ENCODE measurements at places on chromosomes 3 and 15.

- DNase-seq: peak; percentile 59
Observed at GRCh38 chr3:53102601-53103147, 27.6 kb downstream of the RFT1 start.

- DNase-seq: no peak
Observed at GRCh38 chr3:185292238-185292637, 38.4 kb upstream of the EHHADH start.

GRCh38 chr15:87711026-87711425 is 545.5 kb downstream of the NTRK3 start:
- DNase-seq: no peak

- no peak for DNase-seq
Observed at GRCh38 chr3:23372285-23372684, 169.2 kb downstream of the UBE2E2 start.

GRCh38 chr15:100973351-100974111 is 54.4 kb downstream of the LRRK1 start:
- no peak for DNase-seq

DNA sequence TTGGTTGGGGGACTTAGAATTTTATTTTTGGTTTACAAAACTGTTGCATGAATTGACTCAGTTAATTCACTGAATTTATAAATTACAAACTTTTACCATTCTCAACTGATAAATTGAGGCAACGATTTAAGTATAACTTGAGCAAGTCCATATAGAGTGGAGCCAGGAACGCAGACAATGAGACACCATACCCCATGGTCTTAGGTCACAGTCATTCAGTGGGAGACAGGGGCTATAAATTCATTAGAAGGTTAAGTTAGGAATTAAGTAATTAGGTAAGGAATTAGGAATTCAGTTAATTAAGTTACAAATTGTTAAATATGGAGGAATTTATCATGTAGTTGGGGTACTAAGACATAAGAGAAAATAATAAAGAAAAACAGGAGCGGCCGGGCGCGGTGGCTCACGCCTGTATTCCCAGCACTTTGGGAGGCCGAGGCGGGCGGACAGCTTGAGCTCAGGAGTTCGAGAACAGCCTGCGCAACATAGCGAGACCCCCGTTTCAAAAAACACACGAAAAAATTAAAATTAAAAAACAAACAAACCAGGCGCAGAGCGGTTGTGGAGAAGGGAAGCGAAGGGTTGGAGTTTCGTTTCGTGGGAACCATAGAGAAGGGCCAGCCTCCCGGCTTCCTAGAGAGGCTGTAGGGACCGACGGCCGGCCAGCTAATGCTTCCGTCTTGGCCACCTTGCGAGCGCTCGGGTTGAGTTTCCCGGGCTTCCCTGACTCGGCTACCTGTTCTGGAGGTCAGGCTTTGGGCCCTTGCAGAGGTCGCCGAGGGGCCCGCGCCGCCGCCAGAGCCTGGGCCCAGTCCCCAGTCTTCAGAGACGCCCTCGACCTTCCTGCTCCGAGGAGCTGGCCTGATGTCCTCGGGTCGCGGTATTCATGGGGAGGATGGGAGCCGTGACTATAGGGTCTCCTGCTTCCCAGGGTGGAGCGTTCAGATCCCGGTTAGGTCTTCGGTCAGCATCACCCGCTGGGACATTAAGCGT is at the start of gene ZNF619:
Gene ZNF619, plus strand, starts transcription at position 645 of the 993 bp plus-strand sequence. CDS start 858 bp downstream, outside the sequence.
- peak; percentile 70 for DNase-seq

GRCh38 chr15:45230245-45230965 is 21.6 kb upstream of the SLC28A2 start:
- DNase-seq: no peak

DNA sequence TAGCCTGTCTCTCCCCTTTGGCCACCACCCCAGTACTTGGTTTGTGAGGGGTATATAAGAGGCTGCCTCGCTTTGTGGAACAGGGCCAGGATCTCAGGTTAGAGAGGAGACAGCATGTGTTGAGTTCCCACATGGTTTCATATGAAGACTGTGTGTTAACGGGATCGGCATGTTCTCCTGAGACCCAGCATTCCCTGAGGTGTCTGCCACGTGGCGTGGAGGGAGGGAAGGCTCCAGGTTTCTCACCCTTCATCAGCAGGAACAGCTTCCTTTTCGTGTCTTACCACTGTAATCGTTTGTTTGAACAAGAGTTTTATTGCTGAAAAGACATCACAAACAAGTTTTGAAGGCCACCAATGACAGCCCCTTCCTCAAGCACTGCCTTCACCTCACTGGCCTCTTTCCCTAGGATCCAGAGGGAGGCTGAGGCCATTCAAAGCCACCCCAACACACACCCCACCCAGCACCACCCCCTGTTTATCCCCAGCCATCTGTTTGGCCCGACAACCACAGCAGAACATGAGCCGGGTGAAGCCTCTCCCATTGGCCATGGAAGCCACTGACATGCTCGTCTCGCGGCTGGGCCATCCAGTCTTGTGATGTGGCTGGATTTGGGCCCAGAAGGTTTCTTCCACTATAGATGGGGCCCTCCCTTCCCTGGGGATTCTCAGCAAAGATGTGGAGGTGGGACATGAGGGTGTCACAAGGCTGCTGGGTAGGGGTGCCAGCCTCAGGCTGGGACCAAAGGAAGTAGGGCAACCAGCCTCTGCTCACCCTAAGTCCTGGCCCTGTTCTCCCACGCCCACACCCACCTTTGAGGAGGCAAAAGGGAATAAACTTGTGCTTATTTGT is 10.0 kb downstream of the BHLHE40 start:
- peak; percentile 83 for DNase-seq

DNA sequence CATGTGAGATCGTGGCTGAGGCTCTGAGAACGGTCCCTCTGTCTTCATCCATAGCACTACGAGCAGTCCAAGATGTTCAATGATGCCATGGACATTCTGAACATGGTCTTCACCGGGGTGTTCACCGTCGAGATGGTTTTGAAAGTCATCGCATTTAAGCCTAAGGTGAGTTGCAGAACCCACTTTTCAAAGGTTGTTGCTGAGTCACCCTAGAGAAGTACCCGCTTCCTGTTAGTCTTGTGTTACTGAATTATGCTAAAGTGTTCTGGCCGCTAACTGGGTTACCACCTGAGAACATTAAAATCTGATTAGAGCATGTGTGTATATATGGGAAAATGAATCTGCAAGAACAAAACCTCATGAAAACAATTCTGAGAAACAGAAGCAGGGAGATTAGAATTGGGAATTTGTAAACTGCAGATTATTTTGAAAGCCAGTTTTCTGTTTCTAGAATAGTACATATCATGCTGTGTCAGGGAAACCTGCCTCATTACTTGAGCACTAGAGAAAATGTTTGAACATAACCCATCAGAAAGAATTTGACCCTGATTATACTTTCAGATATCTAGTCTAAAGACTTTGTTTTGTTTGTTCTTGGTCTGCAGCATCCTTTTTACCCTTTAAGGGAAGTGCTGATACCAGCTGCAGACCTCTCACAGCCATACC is 92.6 kb downstream of the CHDH start:
- DNase-seq: no peak

DNA sequence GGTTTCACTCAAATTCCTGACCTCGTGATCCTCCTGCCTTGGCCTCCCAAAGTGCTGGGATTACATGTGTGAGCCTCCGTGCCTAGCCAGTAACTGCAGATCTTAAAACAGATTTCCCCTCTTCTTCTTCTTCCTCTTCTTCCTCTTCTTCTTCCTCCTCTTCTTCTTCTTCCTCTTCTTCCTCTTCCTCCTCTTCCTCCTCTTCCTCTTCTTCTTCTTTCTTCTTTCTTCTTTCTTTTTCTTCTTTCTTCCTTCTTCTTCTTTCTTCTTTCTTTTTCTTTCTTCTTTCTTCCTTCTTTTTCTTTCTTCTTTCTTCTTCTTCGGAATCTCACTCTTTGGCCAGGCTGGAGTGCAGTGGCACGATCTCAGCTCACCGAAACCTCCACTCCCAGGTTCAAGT is 7.8 kb downstream of the USP3 start:
- no peak for DNase-seq

- peak; percentile 5 for DNase-seq
Observed at GRCh38 chr3:100737334-100737733, 28.0 kb downstream of the TFG start.

GRCh38 chr3:136048068-136048467 is 82.5 kb downstream of the PPP2R3A start:
- no peak for DNase-seq

- no peak for DNase-seq
Observed at GRCh38 chr3:126646674-126647073, 8.2 kb downstream of the TXNRD3 start.

- no peak for DNase-seq
Observed at GRCh38 chr3:152416808-152417580, 148.3 kb downstream of the MBNL1 start.

GRCh38 chr3:76040946-76041345 is 255.6 kb upstream of the ZNF717 start:
- no peak for DNase-seq

DNA sequence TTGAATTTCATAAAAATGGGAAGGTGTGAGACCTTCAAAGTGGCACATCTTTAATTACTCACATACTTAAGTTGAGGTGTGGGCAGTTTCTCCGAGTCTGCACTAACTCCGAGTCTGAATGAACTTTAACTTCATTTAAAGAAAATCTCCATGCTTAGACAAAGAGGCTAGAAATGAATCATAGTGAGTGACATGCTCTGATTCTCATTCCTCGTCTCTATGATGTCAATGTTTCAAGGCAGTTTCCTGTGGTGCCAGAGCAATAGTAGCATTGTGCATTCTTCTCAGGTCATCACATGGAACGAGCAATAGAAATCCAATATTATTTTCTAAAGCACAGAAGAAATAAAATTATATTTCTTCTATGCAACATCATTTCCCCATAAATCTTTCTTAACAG is 224.8 kb downstream of the KCNMB2 start:
- DNase-seq: no peak

- DNase-seq: peak; percentile 85
Observed at GRCh38 chr3:12994607-12995388, 78.4 kb downstream of the IQSEC1 start.

DNA sequence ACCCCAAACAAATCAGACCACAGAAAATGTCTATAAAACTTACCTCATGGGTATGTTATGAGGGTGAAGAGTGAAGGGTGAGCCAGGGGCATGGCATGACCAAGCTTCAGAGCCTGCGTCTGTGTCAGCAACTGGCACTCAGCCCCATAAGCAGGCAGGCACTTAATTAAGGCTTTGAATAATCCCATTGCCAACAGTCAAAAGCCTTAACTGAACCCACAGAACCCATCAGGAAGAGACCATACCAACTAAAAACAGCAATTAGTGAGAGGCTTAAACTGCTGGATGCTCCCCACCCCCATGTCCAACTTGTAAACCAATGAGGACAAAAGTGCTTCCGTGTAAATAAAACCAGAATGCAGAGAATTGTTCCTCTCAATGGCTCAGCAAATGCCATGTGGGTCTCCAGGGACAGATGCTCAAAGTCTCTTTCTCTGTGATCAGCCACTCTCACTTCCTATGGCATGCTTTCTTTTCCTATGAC is 126.0 kb downstream of the MYLK start:
- DNase-seq: no peak

DNA sequence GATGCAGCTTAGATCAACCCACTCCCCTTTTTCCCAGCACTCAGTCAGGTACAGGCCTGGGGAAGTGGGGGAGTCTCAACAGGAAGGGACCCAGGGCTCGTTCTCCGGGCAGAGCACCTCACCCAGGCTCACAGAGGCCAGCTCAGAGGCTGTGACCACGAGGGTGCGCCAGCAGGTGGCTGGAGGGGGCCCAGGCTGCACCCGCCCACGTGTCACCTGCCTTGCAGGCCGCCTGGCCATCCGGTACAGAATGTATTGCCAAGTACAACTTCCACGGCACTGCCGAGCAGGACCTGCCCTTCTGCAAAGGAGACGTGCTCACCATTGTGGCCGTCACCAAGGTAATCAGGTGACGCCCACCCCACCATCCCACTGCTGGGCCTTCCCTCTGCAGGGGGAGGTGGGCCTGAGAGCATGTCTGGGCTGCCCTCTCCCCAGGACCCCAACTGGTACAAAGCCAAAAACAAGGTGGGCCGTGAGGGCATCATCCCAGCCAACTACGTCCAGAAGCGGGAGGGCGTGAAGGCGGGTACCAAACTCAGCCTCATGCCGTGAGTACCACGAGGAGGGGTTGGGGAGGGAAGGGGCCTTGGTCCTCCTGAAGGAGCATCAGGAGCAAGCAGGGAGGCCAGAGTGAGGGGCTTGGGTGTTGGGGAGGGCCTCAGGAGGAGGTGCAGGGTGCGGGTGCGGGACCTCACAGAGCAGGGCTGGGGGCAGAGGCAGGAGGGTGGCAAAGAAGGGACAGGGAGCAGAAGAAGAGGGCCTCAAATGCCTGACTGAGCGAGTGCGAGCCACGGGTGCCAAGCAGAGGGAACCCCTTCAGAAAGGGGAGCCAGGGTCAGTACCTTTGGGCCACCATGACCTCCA is 14.0 kb upstream of the LMAN1L start:
- DNase-seq: no peak

- peak; percentile 69 for DNase-seq
Observed at GRCh38 chr3:146529021-146529420, 15.4 kb downstream of the PLSCR1 start.

DNA sequence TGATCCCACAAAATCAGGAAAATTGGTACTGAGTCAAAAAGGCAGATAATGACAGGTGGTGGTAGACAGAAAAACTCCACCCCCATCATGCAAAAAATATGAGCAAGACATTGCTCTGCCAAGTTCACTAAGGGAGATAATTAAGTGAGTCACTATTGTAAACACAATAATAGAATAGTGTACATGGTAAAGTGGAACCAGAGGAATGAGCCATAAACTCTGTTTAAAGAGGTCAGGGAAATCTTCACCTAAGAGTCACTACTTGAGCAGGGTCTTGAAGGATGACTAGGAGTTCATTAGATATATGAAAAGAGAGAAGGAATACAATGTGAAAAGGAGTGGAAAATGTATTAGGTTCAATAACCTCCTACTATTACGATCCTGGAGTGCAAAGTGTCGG is 213.4 kb upstream of the PEX5L start:
- no peak for DNase-seq

- no peak for DNase-seq
Observed at GRCh38 chr3:157398598-157398997, 38.1 kb upstream of the PTX3 start.

GRCh38 chr15:42138411-42138810 is 18.0 kb downstream of the PLA2G4F start:
- DNase-seq: no peak

DNA sequence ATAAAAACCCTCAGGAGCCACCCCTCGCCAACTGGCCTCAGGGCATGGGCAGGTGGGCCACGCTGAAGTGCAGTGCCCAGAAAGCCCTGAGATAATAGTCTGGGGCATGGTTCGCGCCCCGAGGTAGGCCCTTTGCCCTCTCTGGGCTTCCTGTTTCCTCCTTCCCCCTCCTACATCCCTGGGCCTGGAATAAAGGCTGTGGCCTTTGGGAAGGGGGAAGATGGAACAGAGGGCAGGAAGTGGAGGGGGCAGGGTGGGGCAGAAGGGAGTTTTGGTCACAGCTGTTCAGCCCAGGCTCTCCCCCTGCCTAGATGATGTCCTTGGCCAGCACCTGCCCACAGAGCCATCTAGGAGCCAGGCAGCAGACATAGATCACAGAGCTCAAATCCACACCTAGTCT is 11.3 kb downstream of the CSRNP1 start:
- no peak for DNase-seq

- DNase-seq: no peak
Observed at GRCh38 chr3:76383781-76384180, 598.4 kb upstream of the ZNF717 start.

- DNase-seq: peak; percentile 52
Observed at GRCh38 chr3:182979674-182980191, 605 bp downstream of the DCUN1D1 start.

All from hematopoietic multipotent progenitor cell treated with erythropoietin and hydrocortisone succinate and interleukin-3 and kit ligand, for 15 days (in vitro differentiated cells).